ENCODE measurements at places on chromosomes 1 and 21. TPM values are rescaled to one million over a fixed set of nuclear protein-coding genes. Genes with fewer than 3 reads are reported as not detected.

DNA sequence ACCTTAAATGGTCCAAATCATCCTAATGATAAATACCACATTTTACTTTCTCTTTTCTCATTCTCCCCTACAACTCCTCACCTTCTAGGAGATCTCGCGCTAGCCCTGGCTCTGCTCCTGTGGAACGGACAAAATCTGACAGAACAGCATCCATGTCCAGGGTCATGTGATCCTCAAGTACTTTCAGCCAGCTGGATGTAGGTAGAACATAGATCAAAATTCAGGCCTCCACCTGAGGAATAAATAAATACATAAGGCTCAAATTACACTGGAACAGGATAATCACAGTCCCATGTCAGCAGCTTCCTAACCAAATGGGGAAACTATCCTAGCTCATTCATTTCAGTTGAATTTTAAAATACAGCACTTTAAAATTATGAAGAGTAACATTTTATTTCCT, 33.2 kb downstream of the OTUD7B start:
- no peak for DNase-seq
- no peaks in the 10 kb centered on the region for H3K27me3 ChIP-seq
- no peaks in the 10 kb centered on the region for H3K36me3 ChIP-seq
- no peak overlapping the region for H3K4me3 ChIP-seq

DNA sequence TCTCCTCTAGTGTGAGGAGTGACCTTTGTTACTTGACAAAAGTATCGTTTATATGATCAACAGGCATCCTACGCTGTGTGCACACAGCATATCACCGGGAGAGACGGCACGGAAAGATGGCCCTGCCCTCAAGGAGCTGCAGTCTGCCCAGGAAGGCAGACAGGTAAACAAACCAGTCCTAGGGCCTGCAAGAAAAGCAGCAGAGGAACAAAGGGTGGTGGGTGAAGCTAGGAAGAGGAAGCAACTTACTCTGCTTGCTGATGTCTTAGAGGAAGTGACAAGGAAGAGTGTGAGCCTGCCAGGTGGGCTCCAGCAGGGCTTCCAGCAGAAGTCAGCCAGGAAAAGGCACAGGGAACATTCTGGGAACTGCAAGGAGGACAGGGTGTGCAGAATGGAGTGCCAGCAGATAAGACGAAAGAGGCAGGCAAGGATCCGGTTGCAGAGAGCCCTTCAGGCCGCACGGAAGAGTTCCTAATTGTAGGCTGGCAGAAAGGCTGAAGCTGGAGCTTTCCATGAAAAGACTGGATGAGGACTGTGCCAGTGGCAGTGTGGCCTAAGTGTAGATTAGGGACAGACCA, 106.7 kb downstream of the SLC45A1 start:
- peaks cover 6% of the 10 kb centered on the region for H3K4me1 ChIP-seq
- peak overlapping the region; percentile 70 for H3K4me3 ChIP-seq
- H3K36me3 ChIP-seq = no peaks in the 10 kb centered on the region
- DNase-seq = peak; percentile 84
- peak overlapping the region; percentile 99 for H3K27ac ChIP-seq
- H3K27me3 ChIP-seq = no peaks in the 10 kb centered on the region

DNA sequence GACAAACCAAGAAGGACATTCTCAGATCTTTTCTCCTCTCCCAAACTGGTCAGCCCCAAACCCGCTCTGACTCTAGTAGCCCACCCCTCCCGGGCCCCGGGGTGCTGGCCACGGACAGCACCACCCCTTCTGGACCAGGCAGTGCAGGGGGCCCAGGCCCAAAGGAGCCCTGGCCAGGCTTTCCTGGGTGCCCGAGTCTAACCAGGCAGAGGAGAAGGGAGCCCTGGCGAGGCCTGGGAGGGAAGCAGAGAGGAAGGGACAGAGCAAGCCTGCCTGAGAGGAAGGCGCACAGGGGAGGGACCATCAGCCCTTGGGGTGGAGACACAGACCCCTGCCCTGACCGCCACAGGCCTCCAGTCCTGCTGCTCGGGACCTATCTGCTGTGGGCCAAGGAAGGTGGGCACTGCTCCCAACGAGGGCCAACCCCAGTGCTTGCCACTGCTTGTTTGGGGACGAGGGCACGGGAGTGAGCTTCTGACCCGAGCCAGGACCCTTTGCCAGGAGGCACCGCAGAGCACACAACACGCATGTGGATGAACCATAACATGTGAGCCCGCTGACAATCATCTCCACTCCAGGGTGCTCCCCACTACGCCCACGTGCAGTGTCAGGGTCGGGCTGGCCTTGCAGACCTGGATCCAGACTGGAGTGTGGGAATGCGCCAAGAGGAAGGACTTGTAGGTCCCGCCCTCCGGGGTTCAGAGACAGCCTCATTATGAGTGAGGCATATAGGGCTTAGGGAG, 57.6 kb downstream of the KCNAB2 start:
- H3K27ac ChIP-seq = no peak overlapping the region
- H3K4me3 ChIP-seq = no peak overlapping the region
- H3K4me1 ChIP-seq = no peaks in the 10 kb centered on the region
- H3K36me3 ChIP-seq = no peaks in the 10 kb centered on the region
- no peaks in the 10 kb centered on the region for H3K27me3 ChIP-seq

DNA sequence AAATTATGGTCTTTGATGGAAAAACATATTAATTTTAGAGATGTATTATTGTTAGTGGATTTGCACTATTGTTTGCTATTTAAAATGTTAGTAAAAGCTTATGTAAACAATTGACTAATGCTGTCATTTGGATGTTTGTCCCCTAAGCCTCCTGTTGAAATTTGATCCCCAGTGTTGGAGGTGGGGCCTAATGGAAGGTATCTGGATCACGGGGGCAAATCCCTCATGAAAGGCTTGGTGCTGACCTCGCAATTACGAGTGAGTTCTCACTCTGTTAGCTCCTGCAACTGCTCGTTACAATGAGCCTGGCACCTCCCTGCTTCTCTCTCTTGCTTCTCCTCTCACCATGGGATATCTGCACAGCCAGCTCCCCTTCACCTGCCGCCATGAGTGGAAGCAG, 14.3 kb downstream of the TMEM35B start:
- DNase-seq = no peak
- no peaks in the 10 kb centered on the region for H3K4me1 ChIP-seq
- no peak overlapping the region for H3K4me3 ChIP-seq
- H3K27me3 ChIP-seq = no peaks in the 10 kb centered on the region
- no peaks in the 10 kb centered on the region for H3K36me3 ChIP-seq

DNA sequence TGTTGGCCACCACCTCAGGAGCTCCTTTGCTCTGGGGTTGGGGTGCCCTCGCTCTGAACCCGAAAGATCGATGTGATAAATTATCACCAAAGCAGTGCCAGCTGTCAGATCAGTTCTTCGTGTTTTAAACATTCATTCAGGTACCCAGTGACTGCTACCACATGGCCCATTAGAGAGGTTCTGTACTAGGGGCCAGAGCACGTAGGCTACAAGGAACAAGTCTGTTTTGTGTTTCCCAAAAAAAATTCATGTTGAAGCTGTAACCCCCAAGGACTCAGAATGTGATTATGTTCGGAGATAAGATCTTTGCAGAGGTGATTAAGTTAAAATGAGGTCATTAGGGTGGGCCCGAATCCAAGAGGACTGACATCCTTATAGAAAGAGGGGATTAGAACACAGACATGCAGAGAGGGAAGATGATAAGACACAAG, 526.9 kb downstream of the NPHP4 start:
- no peak for DNase-seq
- H3K27me3 ChIP-seq = no peaks in the 10 kb centered on the region
- H3K36me3 ChIP-seq = no peaks in the 10 kb centered on the region
- no peak overlapping the region for H3K27ac ChIP-seq

GRCh38 chr1:9728451-9729295, 77.1 kb downstream of the PIK3CD start:
- no peaks in the 10 kb centered on the region for H3K4me1 ChIP-seq
- H3K27ac ChIP-seq = no peak overlapping the region
- H3K4me3 ChIP-seq = no peak overlapping the region
- H3K36me3 ChIP-seq = peaks cover 32% of the 10 kb centered on the region
- no peak for DNase-seq

GRCh38 chr1:79688932-79689331, 682.4 kb upstream of the ADGRL4 start:
- DNase-seq = no peak
- H3K27ac ChIP-seq = no peak overlapping the region
- no peaks in the 10 kb centered on the region for H3K36me3 ChIP-seq
- H3K4me3 ChIP-seq = no peak overlapping the region
- no peaks in the 10 kb centered on the region for H3K4me1 ChIP-seq

GRCh38 chr1:110002695-110003094, 18.1 kb downstream of the AHCYL1 start:
- no peak overlapping the region for H3K4me3 ChIP-seq
- H3K27ac ChIP-seq = peak overlapping the region; percentile 67
- H3K4me1 ChIP-seq = peaks cover 12% of the 10 kb centered on the region
- H3K27me3 ChIP-seq = no peaks in the 10 kb centered on the region
- no peaks in the 10 kb centered on the region for H3K36me3 ChIP-seq

DNA sequence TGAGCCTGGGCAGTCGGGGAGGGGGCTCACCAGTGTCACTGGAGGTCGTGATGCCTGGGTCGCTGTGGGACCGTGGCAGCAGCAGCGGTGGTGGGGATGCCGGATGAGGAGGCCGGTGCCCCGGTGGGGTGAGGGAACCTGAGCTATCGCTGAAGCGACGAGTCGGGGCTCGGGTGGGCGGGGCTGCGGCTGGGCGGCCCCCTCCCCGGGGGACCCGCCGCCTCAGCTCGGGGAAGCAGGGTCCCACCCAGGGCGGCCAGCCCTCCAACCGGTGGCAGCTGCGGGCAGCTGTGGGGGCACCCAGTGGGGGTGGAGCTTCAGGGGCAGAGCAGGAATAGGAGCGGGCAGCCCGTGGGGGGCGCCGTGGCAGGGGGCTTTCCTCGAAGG, 5.0 kb downstream of the ENTREP3 start:
- no peaks in the 10 kb centered on the region for H3K27me3 ChIP-seq
- H3K27ac ChIP-seq = no peak overlapping the region
- no peaks in the 10 kb centered on the region for H3K36me3 ChIP-seq
- DNase-seq = no peak
- H3K4me3 ChIP-seq = peak overlapping the region; percentile 23

DNA sequence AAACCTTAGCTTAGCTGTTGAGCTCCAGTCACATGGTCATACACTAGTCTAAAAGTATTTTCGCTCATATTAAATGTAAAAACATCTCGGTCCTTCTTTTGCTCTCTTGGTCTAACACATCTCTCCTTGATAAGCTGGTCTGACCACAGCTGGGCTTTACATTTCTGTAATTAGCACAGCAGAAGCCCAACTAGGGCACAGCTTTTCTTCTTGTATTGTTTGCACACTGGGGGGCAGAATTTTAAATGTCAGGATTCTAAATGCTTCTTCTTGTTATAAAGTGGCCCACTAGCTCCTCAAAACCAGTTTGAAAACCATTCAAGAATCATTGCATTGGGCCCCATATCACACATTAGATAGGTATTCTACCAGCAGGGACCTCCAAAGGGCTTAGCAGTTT, 289.1 kb upstream of the PKN2 start:
- no peaks in the 10 kb centered on the region for H3K36me3 ChIP-seq
- no peak overlapping the region for H3K27ac ChIP-seq
- H3K4me3 ChIP-seq = no peak overlapping the region

DNA sequence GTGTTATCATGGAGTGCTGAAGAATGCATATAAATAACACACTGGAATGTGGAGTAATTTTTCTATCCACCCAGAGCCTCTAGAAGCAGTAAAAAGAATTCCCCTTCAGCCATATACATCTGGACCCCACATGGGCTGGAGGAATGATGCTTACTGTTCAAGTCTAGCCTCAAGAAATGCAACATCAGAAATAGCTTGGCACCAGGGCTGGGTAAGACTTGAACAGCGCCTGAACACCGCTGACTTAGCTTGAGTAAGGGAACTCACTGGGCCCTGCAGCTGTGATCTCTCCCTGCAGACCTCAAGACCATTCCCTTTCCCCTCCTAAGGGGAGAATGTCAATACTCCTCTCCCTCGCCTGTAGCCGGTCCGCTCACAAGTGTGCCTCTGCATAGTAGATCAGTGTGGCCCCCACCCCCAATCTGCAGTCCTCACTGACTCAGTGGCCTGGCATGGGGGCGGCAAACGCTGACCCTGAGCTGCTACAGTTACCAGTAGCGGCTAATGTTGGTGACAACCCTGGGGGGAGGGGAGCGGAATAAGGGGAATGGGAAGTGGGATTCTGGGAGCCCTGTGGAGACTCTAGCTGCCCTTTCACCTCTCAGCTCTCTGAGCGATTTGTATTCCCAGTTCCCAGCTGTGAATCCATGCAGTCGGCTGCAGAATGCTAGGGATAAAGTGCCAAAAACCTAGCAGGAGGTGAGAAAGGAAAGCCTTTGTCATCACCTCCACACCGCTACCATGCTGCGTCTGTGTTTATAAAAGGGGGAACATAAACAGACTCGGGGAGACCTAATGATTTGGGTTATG, 483.9 kb downstream of the DISC1 start:
- H3K27me3 ChIP-seq = no peaks in the 10 kb centered on the region
- H3K36me3 ChIP-seq = no peaks in the 10 kb centered on the region
- no peaks in the 10 kb centered on the region for H3K4me1 ChIP-seq
- no peak overlapping the region for H3K4me3 ChIP-seq

The ATP1A4 gene
- not detected for total RNA-seq

The ELF3 gene
- 749 TPM for total RNA-seq

The MAP3K21 gene
- 16.4 TPM for total RNA-seq

The MAP1LC3C gene
- not detected for total RNA-seq
